DMS79 (cell line): ENCODE measurements at places on chromosomes 3 and 15.

- DNase-seq, result no peak
Observed at GRCh38 chr3:43632269-43632733, 10.5 kb upstream of the ANO10 start.

DNA sequence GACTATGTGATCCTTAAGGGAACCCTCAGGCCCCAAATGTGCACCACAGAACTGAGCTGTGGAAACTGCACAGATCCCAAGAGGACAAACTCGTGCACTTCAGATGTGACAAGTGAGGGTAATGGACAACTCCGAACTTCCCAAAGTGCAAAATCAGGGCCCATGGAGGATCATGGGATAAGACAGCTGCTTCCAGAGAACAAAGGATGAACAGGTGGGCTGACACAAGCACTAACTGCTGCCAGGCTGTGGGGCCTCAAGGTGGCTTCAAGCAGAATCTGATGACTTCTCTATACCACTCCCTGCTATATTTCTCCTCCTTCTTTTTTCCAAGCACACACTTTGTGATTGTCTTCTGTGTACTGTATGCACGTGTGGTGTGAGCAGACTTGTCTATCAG, 5.4 kb downstream of the TARS3 start:
- no peak for DNase-seq

GRCh38 chr3:15860014-15860934, 62.5 kb upstream of the ANKRD28 start:
- peak; percentile 1 for DNase-seq

- no peak for DNase-seq
Observed at GRCh38 chr3:62101488-62101887, 271.9 kb downstream of the FEZF2 start.

- DNase-seq, result no peak
Observed at GRCh38 chr15:74396445-74397238, 29.2 kb upstream of the CYP11A1 start.

DNA sequence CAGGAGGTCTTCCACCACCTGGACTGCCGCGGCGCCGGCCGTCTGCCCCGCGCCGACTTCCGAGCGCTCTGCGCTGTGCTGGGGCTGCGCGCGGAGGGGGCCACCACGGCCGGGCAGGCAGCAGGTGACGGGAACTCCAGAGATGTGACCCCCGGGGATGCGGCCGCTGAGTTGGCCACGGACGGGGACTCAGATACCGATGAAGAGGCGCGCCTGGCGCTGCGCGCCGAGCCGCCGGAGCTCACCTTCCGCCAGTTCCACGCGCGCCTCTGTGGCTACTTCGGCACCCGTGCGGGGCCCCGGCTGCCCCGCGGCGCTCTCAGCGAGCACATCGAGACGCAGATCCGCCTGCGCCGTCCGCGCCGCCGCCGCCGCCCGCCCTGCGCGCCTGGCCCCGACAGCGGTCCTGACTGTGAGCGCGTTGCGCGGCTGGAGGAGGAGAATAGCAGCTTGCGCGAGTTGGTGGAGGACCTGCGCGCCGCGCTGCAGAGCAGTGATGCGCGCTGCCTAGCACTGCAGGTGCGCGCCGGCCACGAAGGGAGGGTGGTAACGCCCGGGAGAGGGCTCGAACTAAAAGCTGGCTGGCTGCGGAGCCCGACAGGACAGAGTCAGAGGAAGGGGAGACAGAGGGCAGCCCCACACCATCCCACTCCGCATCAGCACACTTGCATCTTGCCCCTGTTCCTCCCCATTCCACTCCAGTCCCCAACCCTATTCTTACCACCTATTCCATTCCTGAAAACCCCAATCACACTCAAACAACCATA, 885 bp downstream of the EFCC1 start:
- no peak for DNase-seq

DNA sequence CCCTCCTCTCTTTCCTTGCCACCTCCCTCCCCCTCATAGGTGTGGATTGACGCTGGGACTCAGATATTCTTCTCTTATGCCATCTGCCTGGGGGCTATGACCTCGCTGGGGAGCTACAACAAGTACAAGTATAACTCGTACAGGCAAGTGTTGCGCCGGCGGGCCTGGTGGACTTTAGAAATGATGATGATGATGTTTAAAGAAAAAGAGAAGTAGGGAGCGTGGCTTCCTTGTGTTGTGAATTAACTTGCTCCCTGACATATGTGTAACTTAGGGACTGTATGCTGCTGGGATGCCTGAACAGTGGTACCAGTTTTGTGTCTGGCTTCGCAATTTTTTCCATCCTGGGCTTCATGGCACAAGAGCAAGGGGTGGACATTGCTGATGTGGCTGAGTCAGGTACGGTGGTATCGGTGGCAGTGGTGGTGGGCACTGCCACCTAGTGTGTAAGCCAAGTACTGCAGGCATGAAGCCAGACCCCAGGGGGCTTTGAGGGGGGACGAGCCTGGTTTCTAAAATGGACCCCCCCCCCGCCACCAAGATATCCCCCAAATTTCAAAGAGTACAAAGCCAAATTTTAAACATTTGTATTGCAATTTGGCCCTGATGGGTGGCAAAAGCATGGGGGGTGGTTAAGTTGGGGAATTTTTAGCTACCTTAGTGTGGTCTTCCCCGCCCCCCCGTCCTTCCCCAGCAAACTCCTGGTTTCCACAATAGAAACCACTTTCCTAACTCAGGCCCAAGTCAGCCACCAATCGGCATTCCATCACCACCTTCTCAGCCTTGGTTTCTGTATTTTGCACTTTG, 65.6 kb downstream of the SLC6A6 start:
- DNase-seq, result no peak

DNA sequence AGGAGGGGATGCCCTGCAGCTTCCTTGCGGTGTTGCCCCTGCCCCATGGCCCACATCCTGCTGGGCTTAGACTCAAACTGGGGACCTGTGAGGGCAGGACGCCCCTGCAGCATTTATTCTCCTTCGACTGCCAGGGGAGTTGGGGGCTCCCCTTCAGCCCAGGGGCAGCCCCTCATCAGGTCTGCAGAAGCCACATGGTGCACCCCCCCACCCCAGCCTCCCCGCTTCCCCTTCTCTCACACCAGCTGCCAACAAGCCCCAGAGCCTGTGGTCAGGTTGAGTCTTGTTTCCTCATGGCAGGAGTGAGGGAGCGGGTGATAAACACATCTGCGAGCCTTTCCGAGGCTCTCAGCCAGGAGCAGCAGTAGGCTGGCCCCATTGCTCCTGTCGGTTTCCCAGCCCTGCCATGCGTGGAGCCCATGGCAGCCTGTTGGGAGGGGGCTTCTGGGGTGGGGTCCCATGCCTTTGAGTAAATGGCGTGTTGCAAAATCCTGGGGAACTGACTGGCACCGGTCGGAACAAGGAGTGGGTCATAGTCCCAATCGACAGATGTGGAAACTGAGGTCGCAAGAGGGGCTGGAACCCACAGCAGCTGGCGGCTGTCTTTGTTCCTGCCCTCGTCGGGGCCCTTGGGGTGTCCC, 27.8 kb downstream of the WNT7A start:
- no peak for DNase-seq

DNA sequence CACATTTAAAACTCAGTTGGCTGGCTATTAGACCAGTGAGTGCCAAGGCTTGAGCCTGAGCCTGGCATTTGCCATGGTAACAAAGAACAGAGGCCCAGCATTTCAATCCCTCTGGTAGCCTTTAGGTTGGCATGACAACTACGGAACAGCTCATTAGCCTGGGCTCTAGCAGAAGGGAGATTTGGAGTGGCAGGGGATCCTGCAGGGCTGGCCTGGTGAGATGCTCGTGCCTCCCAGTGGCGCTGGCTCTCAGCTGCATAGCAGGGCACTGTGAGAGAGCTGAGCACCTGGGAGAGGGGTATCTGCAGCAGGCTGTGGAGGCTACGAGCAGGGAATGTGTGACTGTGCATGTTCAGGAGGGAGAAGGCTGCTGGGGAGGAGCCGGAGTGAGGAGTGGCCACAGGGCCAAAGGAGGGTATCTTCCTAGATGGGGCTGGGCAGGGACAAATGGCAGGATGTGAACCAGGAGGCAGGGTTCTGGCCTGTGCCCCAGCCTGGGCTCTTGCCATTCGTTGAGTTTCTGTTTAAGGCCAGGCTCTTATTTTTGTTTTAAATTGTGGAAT, 5.6 kb upstream of the ABTB1 start:
- DNase-seq, result no peak

DNA sequence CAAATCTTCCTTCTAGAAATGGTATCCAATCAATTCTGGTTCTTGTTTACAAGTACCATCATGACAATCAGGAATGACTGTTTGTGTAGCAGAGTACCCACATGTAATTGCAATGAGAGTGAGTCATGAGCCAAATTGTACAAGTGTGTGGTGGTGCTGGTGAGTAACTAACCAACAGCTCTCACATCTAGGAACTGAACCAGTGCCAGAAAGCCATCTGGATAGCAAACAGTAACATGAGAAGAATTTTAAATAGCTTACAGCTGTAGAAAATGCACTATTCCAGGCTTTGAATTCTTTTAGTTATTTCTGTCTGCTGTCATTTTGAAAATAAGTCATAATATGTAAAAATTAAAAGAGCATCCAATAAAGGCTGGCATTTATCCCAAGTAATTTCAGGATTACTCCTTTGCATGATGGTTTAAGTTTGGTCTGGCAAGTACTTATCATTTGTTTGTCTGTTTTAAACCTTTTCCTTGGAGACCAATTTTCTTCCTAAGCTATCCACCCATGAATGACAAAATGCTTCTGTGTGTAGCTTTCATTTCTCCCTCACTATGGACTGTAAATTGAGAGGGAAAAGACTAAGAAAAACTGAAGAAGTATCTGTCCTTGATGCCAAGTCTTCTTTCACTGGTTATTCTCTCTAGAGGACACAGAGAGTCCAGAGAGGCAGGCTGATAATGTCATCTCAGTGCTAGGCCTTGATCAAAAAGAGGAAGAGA, 60.0 kb downstream of the PIK3CB start:
- DNase-seq, result peak; percentile 97
